Activated naive CD8-positive, alpha-beta T cell treated with anti-CD3 and anti-CD28 coated beads, Interleukin-2, amount 10 ng/mL, durations not matched to agents 7 days and 5 days (primary cell): ENCODE measurements at places on chromosomes 4 and X.

DNA sequence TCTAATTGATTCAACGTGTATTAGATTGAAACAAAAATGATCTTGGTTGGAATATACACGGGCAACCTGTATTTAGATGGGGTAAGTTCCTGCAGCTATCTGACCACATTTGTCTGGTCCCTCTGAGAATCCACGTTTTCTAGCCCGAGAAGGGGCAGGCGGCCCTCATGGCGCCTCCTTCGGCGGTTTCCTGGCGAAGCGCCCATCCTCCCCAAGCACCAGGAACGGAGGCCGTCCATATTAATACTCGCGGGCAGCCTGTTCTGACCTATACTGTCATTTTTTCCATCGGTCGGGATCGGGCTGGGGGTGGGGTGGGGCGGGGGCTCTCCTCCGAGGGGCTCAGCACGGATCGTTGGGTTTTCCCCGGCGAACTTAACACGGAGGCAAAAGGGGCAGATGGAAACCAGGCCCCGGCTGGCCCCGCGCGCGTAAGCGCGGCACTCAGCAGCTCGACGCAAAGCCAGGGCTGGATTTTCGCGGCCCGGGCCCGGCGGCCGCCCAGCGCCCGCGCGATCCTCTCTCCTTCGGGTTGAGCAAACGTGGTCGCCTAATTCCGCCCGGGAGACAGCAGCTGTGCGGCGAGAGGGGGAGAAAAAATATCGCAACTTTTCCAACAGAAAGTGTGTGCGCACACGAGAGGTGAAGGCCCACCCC lies 77.2 kb upstream of the BCOR start:
- peak; percentile 43 for DNase-seq

DNA sequence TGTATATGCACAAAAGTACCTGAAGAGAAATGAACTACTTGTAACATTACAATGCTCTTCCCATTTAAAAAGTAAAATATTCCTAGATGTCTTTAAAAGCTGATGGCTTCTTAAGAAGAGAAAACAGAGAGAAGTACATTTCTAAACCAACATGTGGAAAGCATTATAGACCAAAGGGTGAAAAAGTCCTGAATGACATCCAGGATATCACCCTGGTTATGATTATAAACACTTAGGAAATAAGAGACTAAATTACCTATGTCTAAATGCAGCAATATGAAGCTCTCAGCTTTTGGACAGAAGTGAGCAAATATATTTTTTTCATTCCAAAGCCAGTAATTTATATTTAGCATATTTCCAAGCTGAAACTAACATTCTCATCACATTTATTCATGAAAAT lies 21.7 kb upstream of the EGFL6 start:
- no peak for DNase-seq

- no peak for DNase-seq
Observed at GRCh38 chr4:46839128-46839527, 69.9 kb downstream of the COX7B2 start.

- DNase-seq = no peak
Observed at GRCh38 chr4:70709611-70710205, 12.1 kb upstream of the RUFY3 start.

- no peak for DNase-seq
Observed at GRCh38 chrX:18894156-18894555, 89.8 kb downstream of the PHKA2 start.

DNA sequence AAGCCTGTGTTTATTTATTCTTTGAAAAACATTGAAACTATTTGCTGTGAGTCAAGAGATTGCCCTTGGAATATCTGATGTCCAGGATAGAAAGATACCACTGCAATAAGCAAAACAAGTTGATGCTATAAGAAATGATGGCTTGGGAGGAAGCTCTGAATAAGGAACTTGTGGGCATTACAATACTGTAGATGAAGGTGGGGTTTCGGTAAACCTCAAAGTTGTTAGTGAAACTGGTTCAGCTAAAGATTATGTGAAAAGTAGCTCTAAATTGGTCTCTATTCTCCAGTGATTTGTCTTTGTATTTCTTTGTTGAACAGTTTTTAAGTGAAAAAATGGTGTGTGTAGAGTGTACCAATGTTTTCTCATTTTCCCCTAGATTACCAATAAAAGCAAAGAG lies 128.7 kb downstream of the AKAP4 start:
- no peak for DNase-seq

DNA sequence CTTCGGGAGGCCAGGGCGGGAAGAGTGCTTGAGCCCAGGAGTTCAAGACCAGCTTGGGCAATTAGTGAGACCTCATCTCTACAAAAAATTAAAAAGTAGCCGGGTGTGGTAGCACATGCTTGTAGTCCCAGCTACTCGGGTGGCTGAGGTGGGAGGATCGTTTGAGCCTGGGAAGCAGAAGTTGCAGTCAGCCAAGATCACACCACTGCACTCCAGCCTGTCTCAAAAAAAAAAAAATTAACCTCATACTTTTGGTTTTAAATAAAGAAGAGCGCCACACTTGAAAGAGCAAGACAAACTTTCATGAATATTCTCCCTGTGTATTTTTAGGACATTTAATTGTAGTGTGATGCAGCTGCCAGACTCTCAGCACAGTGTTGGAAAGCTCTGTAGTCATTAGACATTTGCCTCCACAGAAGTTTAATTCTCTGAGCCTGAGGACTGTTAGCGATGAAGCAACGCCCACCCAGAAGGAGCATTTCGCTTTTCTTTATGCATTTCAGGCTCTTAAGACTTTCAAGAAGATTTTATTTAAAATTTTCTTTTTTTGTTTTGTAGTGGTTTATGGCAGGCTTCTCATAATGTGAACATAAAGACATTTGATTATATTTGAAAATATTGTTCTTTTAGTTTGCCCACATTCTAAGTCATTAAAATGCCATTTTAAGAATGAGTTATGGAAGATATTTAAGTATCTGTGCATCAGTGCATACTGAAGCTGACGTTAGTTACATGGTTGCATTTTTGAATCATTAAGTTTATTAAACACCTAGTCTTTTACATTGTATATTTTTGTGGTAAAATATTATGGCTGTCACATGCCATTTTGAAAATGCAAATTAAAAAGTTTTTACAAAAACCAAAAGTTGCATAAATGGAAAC lies 45.8 kb downstream of the DCLK2 start:
- DNase-seq = no peak

- DNase-seq = no peak
Observed at GRCh38 chr4:123495530-123495929, 98.9 kb downstream of the SPRY1 start.

DNA sequence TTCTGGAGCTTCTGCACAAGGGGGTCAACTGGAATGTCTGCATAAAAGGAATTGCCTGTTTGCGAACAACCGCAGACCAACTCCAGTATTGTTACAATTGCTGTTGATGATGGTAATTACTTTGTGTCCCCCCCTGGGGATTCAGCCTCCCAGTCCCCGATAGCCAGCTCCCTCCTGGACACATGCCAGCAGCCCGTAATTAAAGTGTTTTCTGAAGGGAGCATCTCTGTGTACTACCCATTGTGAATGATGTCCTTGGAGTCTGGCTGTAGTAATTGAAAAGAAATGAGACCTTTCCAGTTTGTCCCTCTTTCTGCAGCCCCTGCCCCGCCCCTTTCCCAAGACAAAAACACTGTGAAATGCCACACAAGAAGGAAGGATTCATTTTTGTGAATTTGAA lies 377.1 kb upstream of the LCORL start:
- DNase-seq = no peak

- DNase-seq = no peak
Observed at GRCh38 chr4:168099195-168099594, 6.9 kb downstream of the ANXA10 start.

DNA sequence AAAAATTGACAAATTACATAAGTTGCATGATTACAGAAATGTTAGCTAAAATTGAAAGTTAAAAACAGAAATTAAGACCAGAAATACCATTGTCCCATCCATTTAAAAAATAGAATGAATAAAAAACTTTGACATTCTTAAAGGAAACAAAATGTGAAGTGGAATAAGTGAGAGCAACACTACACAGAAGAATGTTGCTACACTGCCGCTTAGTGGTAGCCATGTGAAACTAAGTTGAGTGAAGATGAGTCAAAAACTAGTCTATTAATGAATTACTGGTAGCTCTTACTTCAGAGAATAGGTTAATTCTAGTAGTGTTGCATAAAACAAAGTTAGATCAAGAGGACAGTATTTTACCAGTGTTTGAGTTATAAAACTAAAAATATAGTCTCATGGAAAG lies 571.0 kb upstream of the KLHL4 start:
- DNase-seq = no peak

- no peak for DNase-seq
Observed at GRCh38 chr4:76802236-76803021, 95.5 kb downstream of the SOWAHB start.

GRCh38 chr4:117378942-117379341 lies 293.6 kb upstream of the TRAM1L1 start:
- no peak for DNase-seq

DNA sequence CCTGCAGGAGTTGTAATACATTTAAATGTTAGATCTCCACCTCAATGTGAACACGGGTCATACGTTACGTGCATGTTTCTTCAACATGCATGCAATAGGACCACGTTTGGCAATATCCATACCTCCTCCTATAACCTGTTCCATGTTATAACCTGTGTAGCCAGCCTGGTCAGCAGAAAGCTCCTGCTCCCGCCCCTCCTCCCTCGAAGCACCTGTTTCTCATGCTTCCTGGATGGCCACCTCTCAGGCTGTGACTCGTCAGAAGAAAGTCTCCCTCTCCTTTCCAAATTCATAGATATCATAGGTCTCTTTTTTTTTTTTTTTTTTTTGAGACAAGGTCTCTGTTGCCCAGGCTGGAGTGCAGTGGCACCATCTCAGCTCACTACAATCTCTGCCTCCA lies 96.5 kb downstream of the HMX1 start:
- DNase-seq = no peak

DNA sequence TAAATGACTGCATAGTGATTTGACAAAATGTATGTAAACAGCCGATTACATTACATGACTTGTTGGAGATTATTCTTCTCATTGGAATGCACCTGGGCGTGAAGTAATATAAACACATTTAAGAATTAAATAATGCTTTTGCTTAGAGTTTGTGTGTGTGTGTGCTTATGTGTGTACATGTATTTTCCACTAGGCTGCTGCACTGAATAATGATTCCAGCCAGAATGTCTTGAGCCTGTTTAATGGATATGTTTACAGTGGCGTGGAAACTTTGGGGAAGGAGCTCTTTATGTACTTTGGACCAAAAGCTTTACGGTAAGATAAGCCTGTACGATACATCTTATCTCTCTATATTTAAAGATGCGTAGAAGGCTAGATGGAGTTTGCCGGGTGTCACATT lies 12.6 kb downstream of the NEIL3 start:
- DNase-seq = no peak

GRCh38 chr4:98110214-98110613 lies 33.1 kb downstream of the STPG2 start:
- no peak for DNase-seq

DNA sequence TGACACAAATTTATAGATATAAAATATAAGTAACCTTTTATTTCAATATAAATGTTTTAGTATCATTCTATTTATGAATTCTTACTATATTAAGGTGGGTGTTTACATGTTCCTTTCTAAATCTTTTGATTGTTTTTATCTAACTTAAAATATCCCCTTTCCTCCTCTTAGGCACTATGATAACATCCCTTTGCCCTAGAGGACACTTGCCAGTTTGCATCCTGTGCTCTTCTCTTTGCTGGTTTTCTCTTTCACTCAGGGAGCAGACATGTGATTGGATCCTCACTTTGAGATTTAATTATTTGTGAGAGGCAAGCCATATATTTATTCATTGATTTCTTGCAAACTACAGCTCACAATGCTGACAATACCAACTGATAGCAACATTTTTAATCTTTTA lies 16.2 kb downstream of the LRIT3 start:
- no peak for DNase-seq

- DNase-seq = no peak
Observed at GRCh38 chr4:78578674-78579425, 27.3 kb downstream of the ANXA3 start.

- no peak for DNase-seq
Observed at GRCh38 chrX:107477406-107477805, 28.0 kb downstream of the FRMPD3 start.

GRCh38 chr4:56080384-56080783 lies 131.6 kb downstream of the CEP135 start:
- no peak for DNase-seq

DNA sequence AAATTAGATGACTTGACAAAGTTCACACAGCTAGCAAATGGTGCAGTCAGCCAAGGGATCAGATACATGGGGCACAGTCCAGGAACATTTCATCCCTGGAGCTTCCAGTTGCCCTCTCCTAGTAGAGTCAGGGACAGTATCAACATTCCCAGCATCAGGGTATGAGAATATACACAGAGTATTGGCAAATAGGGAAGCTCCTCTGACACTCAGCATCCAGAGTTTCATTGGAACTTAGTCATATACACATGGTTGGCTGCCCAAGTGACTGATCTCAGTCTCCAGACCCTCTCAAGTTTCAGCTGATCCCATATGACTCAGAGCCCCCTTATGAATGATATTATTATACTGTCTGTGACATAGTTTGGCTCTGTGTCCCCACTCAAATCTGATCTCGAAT lies 13.7 kb upstream of the KCTD8 start:
- no peak for DNase-seq

- DNase-seq = no peak
Observed at GRCh38 chr4:29588617-29589016, 1131.6 kb upstream of the PCDH7 start.

- DNase-seq = no peak
Observed at GRCh38 chrX:48086082-48086481, 14.6 kb upstream of the ZNF630 start.

GRCh38 chrX:10457092-10457491 lies 163.3 kb downstream of the MID1 start:
- no peak for DNase-seq

DNA sequence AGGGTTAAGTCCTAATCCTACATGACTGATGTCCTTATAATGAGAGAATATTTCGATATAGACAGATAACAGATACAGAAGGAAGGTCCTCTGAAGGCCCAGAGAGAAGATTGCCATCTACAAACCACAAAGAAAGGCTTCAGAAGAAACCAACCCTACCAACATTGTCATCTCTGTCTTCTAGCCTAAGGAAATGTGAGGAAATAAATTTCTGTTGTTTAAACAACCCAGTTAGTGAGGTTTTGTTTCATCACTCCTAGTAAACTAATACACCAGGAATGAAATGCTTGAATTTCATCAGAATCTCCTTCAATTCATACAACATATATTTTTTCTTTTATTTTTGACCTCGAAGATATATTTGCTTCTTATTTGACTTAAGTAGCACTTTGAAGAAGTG lies 1527.8 kb downstream of the STIM2 start:
- DNase-seq = no peak

DNA sequence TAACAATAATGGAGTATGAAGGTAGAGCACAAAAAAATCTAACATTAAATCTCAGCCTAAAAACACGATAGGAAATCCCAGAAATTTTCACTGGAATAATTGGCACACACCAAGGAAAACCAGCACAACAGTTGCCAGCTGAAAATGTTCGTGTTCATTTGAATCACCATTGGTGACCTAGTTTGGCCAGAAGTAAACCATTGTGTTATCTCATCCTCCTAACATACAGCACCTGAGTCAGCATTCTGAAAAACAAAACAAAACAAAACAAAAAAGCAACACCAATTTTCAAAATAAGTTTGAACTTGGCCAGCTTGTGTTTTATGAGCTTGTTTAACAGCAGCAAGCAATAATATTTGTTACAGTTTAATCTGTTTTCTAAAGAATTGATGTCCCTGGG lies 41.1 kb downstream of the UCHL1 start:
- DNase-seq = no peak

- DNase-seq = no peak
Observed at GRCh38 chrX:37348231-37348970, 763 bp upstream of the PRRG1 start.
